ENCODE measurements at places on chromosomes 6 and 20.

GRCh38 chr6:107691062-107691751 is 132.9 kb downstream of the SCML4 start:
- DNase-seq: no peak

GRCh38 chr6:16450821-16451220 is 212.4 kb downstream of the GMPR start:
- DNase-seq: no peak

- DNase-seq: no peak
These were observed 38.9 kb downstream of the SMAP1 start for GRCh38 chr6:70706491-70707123.

GRCh38 chr6:22364306-22364705 is 67.5 kb upstream of the PRL start:
- DNase-seq: no peak

DNA sequence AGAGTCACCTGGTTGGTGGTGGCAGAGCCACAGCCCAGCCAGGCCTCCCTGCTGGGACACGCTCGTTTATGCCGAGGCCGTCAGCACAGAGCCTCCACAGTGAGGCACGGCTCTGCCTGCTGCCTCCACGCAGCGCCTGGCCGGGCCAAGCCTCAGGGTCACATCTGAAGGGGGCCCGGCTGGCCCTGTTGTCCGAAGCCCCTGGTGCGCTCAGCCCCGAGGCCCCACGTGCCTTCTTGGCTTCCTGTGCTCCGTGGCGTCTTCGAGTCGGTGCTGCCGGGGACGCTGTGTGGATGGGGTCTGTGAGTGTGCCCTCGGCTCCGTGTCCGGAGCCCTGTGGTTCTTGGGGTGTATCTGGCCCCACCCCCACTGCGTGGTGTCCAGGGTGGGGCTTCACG is 10.4 kb upstream of the TNFRSF6B start:
- no peak for DNase-seq

DNA sequence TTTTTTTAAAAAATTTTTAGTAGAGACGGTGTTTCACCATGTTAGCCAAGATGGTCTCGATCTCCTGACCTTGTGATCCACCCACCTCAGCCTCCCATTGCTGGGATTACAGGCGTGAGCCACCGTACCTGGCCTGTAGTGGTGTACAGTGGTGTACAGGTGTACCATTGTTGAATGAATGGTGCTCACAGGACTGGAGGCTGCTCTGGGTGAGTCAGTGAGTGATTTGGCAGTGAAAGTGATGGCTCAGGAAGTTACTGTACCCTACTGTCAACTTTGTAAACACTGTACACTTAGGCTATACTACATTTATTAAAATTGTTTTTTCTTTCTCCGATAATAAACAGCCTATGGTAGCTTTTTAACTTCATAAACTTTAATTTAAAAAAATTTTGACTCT is 122.8 kb upstream of the EEF1E1 start:
- no peak for DNase-seq

DNA sequence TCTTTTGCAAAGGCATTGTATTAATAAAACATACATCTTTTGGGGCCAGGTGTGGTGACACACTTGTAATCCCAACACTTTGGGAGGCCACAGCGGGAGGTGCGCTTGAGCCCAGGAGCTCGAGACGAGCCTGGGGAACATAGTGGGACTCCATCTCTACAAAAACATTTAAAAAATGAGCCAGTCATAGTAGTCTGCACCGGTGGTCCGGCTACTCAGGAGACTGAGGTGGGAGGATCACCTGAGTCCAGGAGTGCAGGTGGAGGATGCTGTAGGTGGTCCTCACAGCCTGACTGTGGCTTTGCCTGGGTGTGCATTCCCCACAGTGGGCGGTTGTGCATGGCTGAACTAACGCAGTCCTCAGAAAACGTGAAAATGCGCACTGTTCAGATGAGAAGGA is 162.5 kb downstream of the DLL1 start:
- no peak for DNase-seq

DNA sequence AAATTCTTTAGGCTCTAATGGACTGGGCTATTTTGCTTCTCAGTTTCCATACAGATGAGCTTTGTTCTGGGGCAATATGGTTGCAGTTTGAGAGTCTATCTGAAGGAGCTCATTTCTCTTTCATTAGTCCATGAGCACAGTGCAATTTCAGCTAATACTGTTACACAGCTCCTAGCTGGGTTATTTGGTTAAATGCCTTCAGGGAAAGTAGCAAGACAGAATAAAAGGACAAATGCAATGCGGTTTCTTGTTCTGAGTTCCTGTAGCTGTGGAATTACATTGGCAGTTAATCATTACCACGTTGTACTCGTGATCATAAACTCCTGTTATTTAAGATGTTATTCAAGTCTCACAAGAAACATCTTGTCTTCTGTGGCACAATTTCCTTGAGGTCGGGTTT is 127.7 kb downstream of the BFSP1 start:
- no peak for DNase-seq

- DNase-seq: no peak
These were observed 23.6 kb upstream of the FABP7 start for GRCh38 chr6:122755901-122756300.
